ENCODE measurements at places on chromosomes 2 and 18. TPM values are rescaled to one million over a fixed set of nuclear protein-coding genes. Genes with fewer than 3 reads are reported as not detected.

DNA sequence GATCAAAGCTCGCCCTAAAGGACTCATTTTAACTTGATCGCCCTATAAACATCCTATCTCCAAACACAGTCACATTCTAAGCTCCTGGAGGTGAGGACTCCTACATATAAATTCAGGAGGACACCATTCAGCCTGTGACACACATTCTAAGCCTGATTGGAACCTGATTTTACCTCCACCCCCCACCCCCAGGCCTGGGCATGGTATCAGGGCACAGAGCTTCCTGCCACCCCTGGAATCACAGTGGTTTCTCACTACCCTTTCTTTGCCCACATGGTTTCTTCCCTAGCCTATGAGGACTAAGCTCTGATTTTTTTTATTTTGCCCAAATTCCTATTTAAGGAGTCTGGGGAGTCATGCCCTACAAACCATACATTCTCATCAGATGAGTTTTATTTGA is 428.1 kb upstream of the ID2 start:
- no peak for DNase-seq
- H3K27me3 ChIP-seq, result no peaks in the 10 kb centered on the region
- H3K4me3 ChIP-seq, result no peak overlapping the region
- no peak overlapping the region for H3K27ac ChIP-seq
- H3K4me1 ChIP-seq, result no peaks in the 10 kb centered on the region
- H3K36me3 ChIP-seq, result no peaks in the 10 kb centered on the region

CHRNA1 gene
- total RNA-seq, result not detected

GRCh38 chr2:38254796-38255195 is 122.3 kb downstream of the ATL2 start:
- H3K27ac ChIP-seq, result no peak overlapping the region
- DNase-seq, result no peak
- H3K4me3 ChIP-seq, result no peak overlapping the region
- H3K4me1 ChIP-seq, result no peaks in the 10 kb centered on the region
- H3K27me3 ChIP-seq, result no peaks in the 10 kb centered on the region

DNA sequence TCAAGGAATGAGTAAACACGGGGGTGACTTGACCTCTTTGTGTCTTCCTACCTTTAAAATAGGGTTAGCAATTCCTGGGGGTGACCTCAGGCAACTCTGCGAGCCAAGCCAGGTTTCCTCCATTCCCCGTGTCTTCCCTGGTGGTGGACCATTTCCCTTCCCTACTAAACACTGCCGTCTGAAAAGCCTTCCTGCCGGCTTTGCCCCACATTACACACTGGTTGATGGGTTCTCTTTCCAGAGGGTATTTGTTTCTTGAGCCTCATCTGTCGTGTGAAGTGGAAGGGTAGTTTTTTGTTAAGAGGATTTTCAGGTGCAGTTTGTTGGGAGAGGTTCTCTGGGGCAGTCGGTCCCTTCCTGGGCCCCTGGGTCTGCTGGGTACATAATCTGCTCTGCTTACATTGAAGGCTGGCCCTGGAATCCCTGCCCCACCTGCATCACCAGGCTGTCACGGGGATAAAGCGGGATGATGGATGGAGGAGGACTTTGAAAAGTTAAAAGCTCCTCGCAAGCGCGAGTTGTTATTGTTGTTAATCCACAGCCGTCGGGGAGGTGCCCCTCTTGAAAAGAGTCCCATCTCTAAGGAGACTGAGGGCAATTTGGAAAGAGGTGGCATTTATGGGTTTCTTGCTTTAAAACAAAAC is 175.4 kb upstream of the SPRED2 start:
- H3K27me3 ChIP-seq, result no peaks in the 10 kb centered on the region
- no peak overlapping the region for H3K4me3 ChIP-seq
- H3K4me1 ChIP-seq, result no peaks in the 10 kb centered on the region

METTL5 gene
- 33.2 TPM for total RNA-seq

DNA sequence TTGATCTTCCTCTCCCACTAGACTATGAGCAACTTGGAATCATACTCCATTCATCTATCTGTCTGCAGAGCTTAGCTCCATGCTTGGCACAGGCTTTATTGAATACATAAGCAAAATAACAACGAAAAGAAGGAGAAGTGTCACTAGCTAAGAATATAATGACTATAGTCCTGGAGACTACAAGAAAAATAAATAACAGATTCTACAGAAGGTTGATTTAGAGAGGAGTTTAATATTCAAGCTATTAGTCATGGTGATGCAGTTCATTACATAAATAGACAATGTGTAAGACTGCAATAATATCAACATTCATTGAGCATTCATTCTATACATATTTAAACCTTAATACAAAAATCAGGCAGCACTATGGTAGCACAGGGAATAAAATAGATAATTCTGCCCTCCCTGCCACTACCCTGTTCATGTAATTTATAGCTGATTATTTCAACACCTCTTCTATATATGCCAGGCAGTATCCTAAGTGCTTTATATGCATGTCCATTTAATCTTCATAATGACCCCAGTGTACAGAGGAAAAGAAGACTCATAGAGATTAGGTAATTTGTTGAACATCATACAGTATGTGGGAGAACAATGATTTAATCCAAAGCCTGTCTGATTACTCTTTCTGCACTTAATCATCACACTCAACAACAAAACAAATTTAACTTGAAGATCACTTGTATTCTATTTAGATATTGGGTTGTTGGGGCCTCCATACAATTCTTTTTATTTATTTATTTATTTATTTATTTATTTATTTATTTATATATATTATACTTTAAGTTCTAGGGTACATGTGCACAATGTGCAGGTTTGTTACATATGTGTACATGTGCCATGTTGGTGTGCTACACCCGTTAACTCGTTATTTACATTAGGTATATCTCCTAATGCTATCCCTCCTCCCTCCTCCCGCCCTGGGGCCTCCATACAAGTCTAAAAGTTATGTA is 165.3 kb downstream of the RNF152 start:
- peaks cover 4% of the 10 kb centered on the region for H3K4me1 ChIP-seq
- H3K27ac ChIP-seq, result no peak overlapping the region
- no peaks in the 10 kb centered on the region for H3K36me3 ChIP-seq
- H3K27me3 ChIP-seq, result no peaks in the 10 kb centered on the region
- no peak for DNase-seq

- no peak for DNase-seq
- H3K27me3 ChIP-seq, result no peaks in the 10 kb centered on the region
- no peak overlapping the region for H3K27ac ChIP-seq
- no peak overlapping the region for H3K4me3 ChIP-seq
- H3K4me1 ChIP-seq, result no peaks in the 10 kb centered on the region
- H3K36me3 ChIP-seq, result peaks cover 4% of the 10 kb centered on the region
These were observed 93.5 kb downstream of the TTC27 start for GRCh38 chr2:32721376-32721775.

Measured in lower lobe of right lung (tissue), 2 donors.